ENCODE measurements at places on chromosomes 3 and 15.

DNA sequence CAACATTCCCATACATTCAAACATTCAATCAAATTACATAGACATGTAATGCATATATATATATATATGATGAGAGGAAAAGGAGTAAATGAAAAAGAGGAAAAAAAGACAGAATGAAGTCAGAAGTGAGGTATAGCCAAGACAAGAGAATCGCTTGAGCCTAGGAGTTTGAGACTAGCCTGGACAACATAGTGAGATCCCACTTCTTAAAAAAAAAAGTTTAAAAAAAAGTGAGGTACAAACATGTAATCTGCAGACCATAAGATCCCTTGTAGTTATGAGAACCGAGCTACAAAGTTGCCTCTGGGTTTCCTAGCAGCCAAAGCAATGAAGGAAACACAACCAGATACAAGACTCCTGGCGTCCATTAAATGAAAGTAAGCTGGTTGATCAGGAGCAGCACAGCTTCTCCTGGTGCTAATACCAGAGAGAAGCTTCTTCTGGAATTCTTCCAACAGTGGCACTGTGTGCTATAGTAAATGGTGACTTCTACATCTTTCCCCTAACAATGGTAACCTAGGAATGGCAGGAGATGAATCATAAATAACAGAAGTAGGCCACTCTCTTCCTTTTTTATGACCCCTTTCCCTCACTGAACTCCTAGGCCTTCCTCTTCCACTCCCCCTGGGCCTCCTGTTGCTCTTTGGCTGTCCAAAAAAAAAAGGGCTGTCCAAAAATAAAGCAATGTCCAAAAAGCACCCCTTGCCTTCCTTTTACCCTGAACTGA is 3.5 kb downstream of the KCNMB3 start:
- no peak for DNase-seq

GRCh38 chr15:80527406-80527805 is 123.2 kb downstream of the ARNT2 start:
- no peak for DNase-seq

DNA sequence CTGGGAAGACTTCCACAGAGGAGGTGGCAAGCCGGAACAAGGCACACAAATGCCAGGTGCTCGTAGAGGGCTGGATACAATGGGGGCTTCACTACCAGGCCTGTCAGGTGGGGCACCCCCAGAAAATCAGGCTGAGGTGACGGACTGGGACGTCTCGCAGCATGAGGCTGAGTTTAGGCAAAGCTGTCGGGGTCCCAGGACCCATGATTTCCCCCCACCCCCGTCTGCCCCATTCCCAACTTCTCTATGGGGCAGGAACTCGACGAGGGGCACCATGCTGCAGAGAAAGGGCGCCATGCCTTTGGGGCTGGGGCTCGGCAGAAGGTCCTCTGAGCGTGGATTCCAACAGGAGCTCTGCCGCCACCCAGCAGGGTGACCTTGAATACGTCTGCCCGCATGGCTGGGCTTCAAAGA is 65.7 kb upstream of the HES1 start:
- no peak for DNase-seq

- DNase-seq: no peak
Observed at GRCh38 chr3:88059380-88060170, 520 bp downstream of the ZNF654 start.

- DNase-seq: no peak
Observed at GRCh38 chr15:99103279-99103678, 1.6 kb upstream of the SYNM start.

- DNase-seq: no peak
Observed at GRCh38 chr3:174440253-174440701, 418.9 kb upstream of the NAALADL2 start.

GRCh38 chr3:112681822-112682325 is 40.9 kb upstream of the CCDC80 start:
- no peak for DNase-seq

GRCh38 chr3:112321867-112322652 is 10.9 kb upstream of the CD200 start:
- DNase-seq: no peak

GRCh38 chr3:116040152-116040551 is 405.1 kb downstream of the LSAMP start:
- DNase-seq: no peak

DNA sequence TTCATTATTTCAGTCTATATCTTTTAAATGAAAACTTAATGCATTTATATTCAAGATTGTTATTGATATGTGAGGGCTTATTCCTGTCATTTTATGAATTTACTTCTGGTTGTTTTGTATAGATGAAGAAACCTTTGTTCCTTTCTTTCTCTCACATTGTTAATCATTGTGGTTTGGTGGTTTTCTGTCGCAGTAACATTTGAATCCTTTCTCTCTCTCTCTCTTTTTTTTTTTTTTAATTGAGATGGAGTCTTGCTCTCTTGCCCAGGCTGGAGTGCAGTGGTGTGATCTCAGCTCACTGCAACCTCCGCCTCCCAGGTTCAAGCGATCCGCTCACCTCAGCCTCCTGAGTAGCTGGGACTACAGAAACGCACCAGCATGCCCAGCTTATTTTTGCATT is 22.1 kb downstream of the AGBL1 start:
- DNase-seq: no peak

- DNase-seq: no peak
Observed at GRCh38 chr3:144390786-144391185, 419.2 kb downstream of the DIPK2A start.

GRCh38 chr3:49182682-49183081 is 11.3 kb downstream of the KLHDC8B start:
- DNase-seq: no peak

GRCh38 chr3:55000546-55000945 is 72.7 kb upstream of the LRTM1 start:
- no peak for DNase-seq

DNA sequence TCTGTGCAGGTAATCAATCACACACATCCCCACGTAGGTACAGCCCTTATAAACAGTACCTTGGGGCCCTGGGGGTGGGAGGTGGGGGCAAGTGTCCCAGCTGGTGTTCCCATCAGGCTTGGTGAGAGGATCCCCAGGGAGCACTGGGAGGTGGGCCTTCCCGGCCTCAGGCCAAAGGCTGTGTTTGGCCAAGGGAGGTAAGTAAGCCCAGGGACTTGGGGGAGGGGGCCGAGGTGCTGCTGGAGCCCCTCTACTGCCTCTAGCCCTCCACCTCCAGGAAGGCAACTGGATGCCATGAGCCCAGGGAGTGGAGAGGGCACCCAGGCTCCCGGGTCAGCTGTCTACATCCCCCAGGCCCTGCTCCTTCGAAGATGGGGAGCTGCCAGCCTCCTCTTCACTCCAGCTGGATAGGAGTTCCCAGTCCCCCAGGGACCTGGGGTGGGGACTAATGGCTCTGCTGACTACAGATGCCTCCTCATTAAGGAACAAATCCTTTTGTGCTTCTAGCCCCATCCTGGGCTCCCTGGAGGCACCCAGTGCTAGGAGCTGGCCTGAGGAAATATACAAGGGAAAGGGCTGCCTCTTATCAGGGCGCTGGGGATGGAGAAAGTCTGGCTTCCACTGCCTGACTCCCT is 33.1 kb downstream of the RNU5B-1 start:
- DNase-seq: no peak

DNA sequence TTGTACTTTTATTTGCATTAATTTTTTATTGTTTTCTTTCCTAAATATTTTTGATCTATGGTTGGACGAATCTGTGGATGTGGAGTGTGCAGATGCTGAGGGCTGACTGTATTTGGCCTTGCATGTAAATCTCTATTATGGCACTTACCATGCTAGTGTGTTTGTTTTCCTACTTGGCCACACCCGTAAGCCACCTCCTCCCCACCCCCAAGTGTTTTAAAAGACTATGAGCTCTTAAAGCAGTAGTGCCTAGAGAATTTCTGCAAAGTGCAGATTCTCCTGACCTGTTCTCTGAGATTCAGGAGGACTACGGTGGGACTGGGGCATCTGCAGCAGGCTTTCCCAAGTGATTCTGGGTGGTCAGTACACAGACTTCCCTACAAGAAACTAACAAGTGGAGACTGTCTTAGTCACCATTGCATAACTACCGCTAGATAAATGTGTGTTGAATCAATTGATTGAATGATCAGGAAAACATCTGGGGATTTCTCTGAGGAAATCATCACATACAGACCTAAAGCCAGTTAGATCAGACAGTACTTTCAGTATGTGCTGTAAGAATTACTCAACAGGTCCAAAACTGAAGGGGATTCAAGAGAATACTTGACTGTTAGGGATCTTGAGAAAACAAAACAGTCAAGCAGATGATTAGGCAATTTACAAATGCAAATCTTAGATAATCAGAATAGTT is 6.2 kb upstream of the TIPARP start:
- DNase-seq: no peak

DNA sequence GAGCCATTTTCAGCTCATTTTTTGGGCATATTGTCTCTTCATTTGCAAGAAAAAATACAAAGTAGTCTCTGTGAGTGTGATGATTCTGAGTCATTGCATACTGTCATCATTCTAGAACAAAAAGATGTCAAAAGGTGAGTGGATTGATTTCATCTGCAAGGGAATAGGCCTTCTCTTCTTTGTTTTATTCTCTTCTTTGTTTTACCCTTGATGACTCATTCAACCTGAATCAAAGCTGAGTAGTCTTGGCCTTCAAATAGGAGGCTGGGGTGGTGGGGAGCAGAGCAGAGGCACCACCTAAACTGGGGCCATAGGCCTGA is 25.4 kb downstream of the CYP19A1 start:
- no peak for DNase-seq

DNA sequence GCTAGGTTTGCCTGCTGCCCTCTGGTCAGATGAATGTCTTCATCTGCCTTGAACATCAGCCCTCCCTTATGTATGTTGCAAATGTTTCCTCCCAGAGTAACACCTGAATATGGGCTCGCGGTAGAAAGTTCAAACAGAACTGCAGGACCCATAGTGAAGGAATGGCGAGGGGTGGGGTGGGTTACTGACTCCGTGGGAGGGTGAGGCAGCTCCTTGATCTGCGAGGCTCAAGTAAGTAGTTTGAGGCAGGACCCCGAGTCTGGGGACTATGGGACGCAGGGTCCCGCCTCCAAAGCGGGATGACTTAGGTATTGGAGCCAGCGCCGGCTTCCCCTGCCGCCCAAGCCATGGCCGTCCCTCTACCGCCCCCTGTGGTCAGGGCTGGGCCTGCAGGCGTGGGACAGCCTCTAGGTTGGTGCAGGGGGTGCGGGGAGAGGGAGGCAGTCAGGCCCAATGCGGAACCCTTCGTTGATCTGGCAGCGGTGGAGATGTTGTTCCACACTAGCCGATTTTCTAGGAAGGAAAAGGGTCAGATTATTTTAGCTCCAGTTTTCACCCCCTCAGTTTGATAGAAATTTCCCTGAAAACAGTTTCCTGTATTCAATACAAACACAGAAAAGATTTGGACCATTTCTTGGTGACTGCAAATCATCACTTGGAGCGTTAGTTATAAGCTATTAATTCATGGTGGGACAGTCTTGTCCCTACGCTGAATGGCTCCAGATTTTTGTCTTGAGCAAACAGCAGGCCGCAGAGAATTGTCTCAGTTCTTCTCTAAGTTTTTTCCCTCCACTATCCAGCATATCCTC is 72.3 kb downstream of the CORO2B start:
- DNase-seq: peak; percentile 12

- no peak for DNase-seq
Observed at GRCh38 chr3:25558796-25559195, 105.9 kb downstream of the TOP2B start.

DNA sequence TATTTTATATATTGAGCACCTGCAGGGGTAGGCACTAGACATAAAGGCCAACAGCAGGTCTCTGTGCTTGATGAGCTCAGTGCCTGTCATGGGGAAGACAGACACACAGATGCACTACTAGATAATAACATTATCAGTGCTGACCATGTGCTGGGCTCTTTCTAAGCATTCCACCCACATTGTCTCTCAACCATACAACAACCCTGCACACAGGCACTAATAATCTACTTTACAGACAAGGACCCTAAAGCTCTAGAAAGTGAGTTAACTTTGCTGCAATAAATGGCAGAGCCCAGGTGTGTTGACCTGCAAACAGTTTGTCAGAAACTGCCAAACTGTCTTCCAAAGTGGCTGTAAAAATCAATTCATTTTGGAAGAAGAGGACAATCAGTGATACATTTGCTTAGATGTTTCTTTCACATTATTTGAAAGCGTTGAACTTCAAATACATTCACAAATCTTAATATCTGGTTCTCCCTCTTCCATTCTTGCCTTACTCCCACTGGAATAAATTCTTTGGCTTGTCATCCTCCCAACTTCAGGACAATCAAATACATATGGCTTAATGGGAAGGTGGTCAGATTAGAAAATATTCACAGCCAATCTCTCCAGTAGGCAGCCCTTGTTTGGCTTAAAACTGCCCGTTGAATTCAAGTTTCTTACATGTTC is 11.0 kb upstream of the PP2D1 start:
- no peak for DNase-seq

Data from CD4-positive, alpha-beta T cell treated with Interleukin-12 subunit alpha and Interleukin-12 subunit beta, for 1 hour (primary cell).